ENCODE measurements at places on chromosomes 12 and 14.

DNA sequence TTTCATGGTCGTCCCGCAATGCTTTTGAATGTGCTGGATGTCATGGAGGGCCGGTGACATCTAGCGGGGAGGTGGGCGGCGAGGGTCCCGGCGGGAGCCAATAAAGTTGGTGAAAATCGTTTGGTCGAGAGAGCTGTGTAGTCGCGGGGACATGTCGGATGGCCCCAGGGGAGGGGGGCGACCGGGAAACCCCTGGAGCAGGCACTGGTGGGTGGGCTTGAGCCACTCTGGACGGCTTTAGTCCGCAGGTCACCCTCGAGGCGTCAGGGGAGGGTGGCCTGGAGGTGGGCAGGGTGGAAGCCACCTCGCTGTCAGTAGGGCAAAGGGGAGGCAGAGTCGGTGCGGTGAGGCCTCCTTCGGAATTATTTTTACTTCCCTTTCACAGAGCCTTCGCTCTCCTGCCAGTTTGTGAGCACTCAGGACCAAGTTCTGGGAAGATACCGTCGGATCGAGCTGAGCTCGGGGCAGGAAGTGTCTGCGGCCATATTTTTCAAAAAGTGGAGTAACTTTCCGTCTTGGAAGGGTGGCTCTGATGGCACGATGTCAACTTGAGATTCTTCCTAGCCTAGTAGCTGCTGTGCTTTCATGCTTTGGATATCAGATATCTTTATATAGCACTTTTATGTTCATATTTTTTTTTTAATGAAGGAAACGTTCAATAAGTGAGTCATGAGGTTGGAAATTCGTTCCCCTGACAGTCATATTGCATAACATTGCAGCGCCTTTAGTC is 28.2 kb downstream of the WBP11 start:
- DNase-seq: peak; percentile 34

DNA sequence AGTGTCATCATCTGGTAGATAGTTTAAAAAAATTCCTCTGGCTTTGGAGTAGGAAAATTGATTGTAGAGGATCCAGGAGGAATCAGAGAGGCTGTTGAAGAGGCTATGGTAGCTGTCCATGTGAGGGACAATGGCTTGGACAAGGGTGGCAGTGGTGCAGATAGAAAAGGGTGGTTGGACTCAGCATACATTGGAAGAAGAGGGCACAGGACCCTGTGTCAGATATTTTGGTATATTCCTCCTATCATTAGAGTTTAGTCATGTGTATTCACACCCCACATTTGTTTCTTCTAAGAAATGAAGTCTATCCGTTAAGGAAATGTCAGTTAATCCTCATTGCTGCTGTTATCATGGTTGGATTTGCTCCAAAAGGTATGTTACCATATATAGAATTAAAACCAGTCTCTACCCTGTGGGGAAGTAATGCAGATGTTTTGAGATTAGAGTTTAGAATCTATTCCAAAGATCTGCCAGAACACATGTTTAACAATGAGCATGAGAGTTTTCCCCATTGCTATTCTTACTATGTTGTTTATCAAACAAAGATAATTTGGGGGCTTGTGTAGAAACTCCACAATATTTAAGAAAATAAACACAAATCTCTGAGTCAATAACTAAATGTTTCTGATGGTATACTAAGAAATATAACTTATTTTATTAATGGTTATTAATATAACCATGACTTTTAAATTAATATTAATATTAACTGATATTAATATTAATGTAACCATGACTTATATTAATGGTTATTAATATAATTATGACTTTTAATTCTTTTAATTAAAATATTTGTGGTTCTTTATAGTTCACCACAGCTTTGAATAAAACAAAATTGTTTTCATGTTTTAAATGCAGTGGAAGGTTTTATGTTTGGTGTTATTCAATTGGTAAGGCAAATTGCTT is 80.9 kb downstream of the CRADD start:
- DNase-seq: no peak

- no peak for DNase-seq
Observed at GRCh38 chr12:42217656-42218055, 20.4 kb downstream of the YAF2 start.

DNA sequence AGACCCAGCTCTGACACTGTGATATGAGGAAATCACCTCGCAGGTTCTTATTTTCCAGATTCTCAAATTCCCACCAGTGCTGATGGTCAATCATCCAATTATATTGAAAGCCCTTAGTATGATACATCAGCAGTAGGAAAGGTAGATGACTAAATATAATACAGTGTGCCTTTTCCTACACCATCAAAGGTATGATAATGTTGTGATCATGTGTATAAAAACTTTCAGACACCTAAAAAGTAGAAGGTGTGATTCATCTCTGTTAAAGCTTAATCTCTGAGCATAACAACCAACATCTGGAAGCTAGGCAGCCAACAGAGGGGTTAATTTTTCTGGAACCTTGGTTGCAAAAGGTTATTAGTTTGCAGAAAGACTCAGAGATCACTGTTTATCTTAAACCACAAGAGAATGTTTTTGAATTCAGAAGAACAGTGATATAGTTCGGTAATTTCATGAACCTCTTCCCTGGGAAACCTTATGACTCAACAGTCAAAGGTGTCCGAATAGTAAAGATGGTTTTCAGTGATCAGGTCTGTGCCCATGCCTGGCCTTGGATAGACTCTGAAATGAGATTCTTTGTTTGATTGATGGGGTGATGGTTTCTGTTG is 122.5 kb downstream of the ETV6 start:
- DNase-seq: no peak

DNA sequence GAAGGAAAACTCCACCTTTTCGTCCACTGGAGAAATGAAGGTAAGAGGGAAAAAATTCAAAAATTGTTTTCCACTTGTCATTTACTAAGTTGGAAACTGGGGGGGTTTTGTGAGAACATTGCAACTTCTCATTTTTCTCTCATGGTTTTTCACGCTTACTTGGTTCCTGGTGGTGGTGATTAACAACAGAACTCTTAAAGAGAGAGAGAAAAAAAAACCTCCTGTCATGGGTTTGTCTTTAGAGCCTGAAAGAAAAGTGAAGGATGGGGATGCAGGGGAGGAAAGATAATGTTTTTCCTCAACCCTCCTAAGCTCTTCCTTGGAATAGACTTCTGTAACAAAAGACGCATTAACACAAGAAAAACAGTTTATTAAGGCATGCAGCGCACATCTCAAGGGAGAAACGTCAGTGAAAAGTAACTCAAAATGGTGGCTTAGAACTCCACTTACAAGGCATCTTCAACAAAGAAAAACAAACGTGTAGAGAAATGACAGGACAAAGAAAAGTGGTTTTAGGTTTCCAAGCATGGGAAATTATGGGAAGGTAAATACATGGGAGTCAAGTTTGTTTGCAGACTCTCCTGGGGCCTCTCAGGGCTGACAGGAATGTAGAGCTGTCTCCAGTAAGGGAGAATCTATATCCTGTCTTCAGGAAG is 81.9 kb upstream of the ATF7IP start:
- peak; percentile 45 for DNase-seq

DNA sequence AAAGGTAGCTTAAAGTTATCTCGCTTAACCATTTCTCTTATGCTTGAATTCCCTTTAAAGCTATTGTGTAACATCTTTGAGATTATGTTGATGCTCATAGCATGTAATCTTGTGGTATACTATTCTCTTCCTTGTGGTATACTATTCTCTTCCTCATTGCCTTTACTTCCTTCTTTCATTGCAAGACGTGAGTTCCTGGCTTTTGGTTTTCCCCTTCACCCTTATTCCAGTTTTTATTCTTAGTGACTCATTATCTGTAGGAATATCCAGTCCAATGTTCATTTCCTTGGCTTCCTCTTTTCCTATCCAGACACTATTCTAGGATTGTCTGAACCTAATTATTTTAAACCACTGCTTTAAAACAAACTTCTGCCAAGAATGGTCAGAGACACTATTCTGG is 564.0 kb downstream of the CCER1 start:
- DNase-seq: no peak

DNA sequence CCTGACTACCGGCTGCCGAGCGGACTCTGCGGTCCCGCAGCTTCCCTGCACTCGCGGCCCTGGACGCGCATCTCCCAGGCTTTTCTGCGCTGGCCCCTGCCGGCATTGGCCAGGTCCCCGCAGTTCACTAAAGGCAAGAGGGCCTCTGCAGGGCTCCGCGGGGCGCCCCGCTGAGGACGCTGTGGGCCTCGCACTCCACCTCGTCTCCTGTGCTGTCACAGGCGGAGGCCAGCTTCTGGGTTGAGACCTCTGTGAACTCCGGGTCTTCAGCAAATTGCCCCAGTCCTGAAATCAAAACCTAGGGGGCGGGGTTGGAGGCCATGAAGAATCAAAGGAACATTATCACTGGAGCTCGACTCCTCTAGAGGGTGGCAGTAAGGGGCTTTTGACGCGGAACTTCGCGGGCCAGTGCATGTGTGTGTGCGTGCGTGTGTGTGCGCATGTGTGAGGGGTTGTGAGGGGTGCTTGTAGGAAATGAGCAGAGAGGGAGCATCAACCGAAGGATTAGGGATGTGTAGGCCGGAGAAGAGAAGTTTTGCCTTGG is 68.5 kb upstream of the CAPRIN2 start:
- DNase-seq: peak; percentile 55

- DNase-seq: no peak
Observed at GRCh38 chr12:54172168-54172567, 16.6 kb downstream of the SMUG1 start.

- no peak for DNase-seq
Observed at GRCh38 chr12:84723988-84724387, 188.6 kb downstream of the SLC6A15 start.

- peak; percentile 54 for DNase-seq
Observed at GRCh38 chr12:104057771-104058197, 6.5 kb upstream of the HCFC2 start.

DNA sequence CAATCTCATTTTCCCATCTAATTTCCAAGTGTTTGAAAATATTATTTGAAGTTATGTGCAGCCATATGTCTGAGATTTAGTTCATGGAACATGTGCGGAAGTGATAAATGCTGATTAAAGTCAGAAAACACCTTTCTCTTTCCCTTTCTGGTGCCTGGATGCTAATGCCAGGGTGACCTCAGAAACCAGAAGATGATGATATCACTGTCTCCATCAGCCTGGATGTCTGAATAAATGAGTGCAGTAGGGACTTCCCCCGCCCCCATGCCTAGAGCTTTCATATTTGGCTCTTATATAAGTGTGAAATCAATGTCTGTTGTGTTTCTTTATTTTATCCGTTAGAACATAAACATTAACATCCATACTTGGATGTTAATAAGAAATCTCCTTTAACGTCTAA is 261.9 kb upstream of the LRIG3 start:
- no peak for DNase-seq

DNA sequence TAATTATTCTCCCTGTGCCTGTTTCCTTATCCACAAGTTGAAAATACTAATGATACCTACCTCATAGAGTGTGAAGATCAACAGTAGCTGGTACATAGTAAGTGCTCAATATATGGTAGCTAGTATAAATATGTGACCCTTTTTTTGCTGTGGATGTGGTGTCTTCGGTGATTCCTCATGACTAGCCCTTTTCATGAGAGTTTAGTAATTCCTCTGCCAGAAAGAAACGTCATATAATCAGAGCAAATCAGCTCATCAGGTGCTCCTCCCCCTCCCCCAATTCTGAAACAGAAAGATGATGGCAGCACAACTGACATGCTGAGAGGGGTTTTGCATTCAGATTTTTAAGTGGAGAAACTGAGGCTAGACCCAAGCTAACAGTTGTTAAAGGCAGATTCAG is 210.8 kb downstream of the SLC41A2 start:
- DNase-seq: no peak

DNA sequence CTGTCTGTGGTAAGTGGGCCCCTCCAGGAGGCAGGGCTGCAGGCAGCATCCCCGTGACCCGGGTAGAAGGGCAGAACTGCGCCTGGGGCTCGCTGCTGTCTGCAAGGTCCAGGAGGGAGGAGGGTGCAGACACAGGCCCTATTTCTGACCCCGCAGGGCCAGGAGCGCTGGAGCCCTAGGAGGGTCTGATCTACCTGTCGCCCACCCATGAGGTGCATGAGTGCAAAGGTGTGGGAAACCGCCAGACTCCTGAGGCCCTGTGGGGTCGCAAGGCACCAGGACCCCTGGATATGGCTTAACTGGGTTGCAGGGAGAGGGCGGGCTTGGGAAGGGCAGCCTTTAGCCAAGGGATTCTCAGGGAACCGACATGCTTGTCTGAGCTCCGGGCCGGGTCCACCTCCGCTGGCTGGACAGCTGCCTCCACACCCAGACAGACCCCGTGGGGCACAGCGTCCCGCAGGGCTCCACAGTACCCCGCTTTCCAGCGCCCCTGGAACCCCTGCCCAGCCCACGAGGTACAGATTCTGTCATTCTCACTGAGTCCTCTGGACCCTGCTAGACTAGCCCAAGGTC is 72.9 kb upstream of the TSPAN11 start:
- no peak for DNase-seq

GRCh38 chr12:103908877-103909276 is 21.3 kb upstream of the HSP90B1 start:
- DNase-seq: no peak

GRCh38 chr14:99690636-99691035 is 6.5 kb downstream of the CYP46A1 start:
- DNase-seq: no peak

- DNase-seq: no peak
Observed at GRCh38 chr12:14157088-14157747, 175.8 kb upstream of the GRIN2B start.

DNA sequence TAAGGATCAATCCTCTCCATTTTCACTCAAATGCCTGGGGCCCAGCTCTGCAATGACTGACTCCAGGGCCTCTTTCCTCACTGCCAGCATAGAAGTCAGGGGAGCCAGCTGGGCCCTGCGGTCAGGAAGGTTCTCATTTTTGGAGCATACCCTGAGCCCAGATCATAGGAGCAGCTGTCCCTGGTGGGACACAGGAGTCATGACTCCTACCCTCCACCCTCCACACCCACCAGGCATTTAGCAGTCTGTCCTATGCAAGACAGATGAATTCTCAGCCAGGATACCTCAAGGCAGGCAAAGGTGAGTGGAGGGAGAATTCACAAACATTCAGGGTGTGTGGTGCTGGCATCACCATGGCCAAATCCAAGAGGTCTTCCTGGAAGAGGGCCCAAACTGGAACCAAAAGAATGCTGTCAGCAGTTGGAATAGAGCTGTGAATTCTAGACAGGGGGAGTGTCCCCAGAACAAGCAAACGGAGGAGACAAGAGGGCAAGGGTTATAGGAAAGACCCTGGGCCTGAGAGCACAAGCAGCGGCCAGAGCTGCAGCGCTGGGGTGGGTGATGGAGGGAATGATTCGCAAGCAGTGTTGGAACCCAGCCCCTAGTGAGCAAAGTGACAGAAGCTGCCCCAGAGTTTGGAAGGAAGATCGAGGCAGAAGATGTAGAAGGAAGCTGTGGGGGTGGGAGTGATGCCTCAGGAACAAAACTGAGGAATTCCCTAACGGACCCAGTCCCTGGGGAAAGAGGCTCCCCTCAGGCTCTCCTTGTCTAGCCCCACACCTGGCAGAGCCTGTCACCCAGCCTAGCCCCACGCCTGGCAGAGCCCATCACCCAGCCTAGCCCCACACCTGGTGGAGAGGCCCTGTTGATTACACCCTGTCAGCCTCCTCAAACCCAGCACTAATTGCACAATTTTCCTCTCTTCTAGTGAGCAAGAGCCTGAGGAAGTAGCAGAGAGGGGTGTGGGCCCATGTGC is 4.5 kb upstream of the REM2 start:
- no peak for DNase-seq

Data from iPS-NIHi11 (cell line).